Stimulated activated effector memory CD8-positive, alpha-beta T cell treated with anti-CD3 and anti-CD28 coated beads, Interleukin-12 subunit alpha, Interleukin-12 subunit beta, amount 100 ng/mL, for 72 hours (primary cell): ENCODE measurements at places on chromosomes 1 and 21.

DNA sequence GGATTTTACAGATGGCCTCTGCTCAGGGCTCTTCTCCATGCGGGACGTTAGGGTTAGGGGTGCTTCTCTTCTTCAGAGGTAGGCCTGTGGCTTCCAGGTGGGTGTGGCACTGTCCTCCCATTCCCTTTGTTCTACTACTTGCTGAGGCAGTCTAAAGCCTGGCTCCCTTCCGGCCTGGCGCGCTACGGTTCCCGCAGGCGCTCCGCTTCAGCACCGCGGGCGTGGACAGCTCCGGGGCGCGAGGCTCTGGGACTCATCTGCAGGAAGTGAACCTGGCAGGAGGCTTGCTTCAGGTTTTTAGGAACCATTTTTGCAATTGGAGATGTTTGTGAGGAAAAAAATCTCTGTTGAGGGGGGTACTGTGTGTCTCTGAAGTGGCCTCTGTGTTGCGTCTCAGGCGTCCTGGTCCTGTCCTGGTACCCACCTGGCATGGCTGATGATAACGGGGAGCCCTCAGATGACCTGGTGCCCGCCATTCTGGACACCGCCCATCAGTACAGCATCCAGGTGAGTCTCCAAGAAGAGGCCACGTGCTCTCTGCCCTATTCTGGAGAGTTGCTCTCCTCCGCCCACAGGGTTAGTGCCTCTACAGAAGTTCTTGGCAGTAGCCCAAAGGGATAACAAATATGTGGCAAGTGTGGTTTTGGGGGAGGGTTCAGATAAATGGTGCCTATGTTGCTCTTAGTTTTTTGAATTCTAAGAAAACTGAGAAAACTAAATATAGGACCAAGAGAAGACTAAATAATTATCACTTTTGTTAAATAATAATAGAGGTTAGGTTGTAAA, 1.9 kb downstream of the MANEAL start:
- DNase-seq: peak; percentile 35

GRCh38 chr1:8676813-8677212, 140.6 kb downstream of the RERE start:
- no peak for DNase-seq

- DNase-seq: no peak
Measured at GRCh38 chr1:55337801-55338447, 122.8 kb upstream of the USP24 start.

- no peak for DNase-seq
Measured at GRCh38 chr1:183653876-183654451, 848 bp upstream of the APOBEC4 start.

- DNase-seq: no peak
Measured at GRCh38 chr1:26848941-26849774, 13.8 kb upstream of the SFN start.

- DNase-seq: no peak
Measured at GRCh38 chr1:161499099-161500039, 5.9 kb upstream of the FCGR2A start.

DNA sequence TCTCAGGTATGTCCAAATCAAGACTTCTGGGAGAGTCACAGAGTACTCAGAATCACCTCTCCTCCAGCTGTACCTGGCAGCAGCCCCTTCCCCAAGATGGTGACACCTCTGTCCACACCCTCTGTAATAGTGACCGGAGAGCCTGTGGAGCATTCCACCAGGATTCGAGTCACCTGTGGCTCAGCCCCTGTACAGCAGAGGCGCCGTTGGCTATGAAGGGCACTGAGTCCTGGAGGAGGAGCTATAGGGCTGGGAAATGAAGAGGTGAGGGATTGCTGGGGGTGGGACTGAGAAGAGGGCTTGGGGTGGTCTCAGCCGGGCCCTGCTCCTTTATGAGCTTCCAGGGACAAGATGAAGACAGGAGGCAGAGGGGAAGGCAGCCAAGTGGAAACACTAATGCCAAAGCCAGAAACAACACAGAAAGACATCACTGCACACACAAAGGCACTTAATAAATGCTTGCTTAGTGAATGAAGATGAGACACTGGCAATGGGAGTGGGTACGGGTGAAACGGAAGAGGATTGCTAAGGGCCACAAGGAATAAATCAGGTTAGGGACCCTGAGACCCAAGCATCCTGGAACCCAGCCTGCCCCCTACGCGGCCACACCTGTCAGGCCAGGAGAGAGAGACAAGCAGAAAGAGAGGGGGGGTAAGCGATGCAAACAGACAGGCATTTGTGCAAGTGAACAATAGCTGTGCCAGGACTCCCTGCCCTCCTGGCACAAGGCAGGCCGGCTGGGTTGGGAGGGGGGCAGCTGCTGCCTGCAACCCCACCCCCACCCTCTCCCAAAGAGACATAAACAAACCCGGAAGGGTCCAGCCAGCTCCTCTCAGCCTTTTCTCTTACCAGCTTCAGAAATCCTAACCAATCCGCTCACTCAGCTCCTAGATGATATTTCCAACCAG, 3.9 kb downstream of the ARHGEF2 start:
- DNase-seq: no peak

GRCh38 chr1:172821609-172822274, 162.8 kb downstream of the FASLG start:
- DNase-seq: peak; percentile 30

DNA sequence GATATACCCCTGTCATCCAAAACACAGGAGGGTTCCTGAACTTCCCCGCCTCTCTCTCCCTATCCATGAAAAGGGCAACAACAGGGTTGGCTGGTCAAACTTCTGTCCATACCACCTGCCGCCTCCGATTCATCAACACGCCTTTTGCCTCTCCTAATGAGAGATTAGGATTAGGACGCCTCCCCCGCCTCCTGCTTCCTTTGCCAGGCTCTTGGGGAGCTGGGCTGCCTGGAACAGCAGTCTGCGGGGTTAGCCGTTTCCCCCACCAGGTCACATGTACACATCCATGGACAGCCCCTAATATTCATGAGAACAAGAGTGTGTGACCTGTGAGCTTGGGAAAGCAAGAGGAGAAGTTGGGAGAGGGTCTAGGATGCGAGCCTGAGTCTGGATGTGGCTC, 2.3 kb upstream of the OPTC start:
- no peak for DNase-seq

GRCh38 chr1:209256766-209257350, 326.7 kb upstream of the CAMK1G start:
- DNase-seq: no peak

- no peak for DNase-seq
Measured at GRCh38 chr21:14991957-14992356, 72.8 kb downstream of the NRIP1 start.

- DNase-seq: no peak
Measured at GRCh38 chr1:165355977-165356811, at the start of gene LMX1A. Gene LMX1A (minus strand): TSS chr1:165356715. CDS start chr1:165355559, 1,156 bp downstream.

- DNase-seq: no peak
Measured at GRCh38 chr1:36321119-36321951, 2.1 kb downstream of the EVA1B start.

DNA sequence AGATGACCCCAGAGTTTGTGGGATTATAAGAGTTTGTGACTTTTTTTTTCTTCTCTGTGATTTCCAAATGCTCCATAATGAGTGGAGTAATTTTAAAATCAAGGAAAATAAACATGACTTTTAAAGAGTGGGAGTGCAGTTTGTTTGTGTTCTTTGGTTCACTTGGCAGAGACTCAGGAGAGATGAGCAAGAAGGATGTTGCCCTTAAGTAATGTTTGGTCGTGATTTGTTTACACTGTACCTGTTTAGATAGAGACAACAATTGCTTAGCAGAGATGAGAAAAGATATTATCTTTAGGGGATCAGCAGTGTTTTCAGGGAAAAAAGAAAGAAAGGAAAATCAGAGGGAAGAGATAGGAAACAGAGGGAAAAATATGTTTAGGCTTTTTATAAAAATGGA, 170.8 kb downstream of the ADSS2 start:
- no peak for DNase-seq

DNA sequence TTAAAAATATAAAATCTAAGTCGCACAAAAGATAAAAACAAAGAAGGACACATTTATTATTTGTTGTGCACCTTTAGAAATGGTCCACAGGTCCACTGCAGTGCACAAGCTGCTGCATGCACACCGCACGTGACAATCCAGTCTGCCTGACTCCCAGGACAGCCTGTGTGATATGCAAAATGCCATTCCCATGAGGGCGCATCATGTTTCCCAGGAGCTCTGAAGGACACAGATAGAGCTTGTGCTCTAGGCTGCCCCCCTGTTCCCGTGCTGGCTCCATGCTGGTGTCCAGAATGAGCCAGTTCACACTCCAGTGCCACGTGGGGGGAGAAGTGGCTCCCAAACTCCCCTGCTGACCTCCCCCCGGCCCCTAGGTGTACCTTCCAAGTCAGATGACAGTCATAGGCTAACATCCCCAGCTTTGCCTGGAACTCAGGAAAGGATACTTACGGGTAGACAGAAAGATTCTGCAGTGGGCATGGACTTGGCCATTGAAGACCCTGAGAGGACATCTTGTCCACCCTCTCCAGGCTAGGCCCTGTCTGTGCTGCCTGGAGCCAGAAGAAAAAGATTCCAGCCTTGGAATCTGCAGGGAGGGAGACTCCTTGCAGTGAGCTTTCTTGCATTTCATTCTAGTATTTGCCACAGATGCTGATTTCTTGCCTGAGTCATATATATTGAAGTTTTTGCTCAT, 26.3 kb downstream of the RAB7B start:
- no peak for DNase-seq

GRCh38 chr1:156467906-156468305, 32.7 kb downstream of the MEF2D start:
- DNase-seq: no peak

DNA sequence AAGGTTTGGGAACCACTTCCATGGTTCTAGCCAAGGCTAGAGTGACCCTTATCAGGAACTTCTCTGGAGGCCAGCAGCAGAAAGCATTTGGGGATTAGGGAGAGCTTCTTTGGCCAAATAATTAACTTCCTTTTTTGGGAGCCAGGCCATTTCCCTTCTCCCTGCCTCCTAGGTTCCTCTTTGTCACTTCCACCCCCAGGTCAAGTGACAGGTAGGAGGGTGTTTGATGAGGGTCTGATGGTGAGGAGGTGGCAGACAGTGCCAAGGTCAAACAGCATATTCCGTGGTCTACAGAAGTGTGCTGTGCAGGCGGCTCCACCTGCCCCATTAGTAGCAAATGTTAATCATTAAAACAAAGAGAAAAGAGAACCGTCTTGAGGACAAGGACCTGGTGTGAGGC, 1.9 kb upstream of the KCNA10 start:
- DNase-seq: no peak

GRCh38 chr1:107132195-107132594, 8.6 kb upstream of the NTNG1 start:
- DNase-seq: no peak

DNA sequence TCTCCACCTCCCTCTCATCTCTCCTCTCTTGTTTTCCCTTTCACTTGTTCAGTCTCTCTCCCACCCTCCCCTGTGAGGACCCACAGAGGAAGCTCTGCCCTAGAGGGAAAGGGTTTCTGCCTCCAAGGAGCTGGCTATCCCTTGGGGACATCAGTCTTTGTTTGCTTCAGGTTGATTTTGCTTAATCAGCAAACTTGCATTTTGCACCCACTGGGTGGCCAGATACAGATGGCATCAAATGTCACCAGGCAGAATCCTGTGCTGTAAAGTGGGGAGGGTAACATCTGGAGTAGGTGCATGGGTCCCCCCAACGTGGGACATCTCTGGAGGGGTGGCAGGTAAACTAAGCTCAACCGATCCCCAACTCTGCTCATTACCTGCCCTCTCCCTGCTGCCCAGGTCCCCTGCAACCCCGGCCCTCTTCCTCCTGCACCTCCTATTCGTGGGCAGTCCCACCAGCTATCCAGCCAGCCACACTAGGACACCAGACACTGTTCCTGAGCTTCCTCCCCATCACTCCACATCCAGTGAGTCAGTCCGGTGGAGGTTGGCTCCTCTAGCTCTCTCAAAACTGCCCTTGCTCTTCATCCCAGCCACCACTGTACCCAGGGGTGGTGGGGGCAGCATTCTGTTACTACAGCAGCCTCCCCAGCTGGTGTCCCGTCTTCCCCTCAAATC, 123.3 kb downstream of the KCNN3 start:
- no peak for DNase-seq

- peak; percentile 92 for DNase-seq
Measured at GRCh38 chr21:33360881-33361602, 36.3 kb downstream of the IFNAR1 start.

DNA sequence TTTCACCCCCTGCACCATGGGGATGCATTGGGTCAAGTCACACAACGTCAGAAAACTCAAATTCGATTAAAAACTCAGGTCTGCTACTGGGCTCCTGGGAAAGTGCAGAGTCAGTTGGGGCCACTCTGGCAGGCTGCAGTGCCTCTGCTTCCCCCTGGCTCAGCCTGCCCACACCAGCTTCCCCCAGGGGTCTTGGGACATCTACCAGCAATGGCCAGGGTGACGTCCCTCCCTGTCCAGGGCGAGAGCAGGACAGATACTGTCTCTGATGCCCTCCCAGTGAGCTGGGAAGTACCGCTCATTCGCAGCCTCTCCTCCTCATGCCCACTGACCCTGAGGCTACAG, 106.2 kb upstream of the COL6A1 start:
- DNase-seq: no peak

- DNase-seq: no peak
Measured at GRCh38 chr1:182335771-182336566, 55.6 kb downstream of the GLUL start.

DNA sequence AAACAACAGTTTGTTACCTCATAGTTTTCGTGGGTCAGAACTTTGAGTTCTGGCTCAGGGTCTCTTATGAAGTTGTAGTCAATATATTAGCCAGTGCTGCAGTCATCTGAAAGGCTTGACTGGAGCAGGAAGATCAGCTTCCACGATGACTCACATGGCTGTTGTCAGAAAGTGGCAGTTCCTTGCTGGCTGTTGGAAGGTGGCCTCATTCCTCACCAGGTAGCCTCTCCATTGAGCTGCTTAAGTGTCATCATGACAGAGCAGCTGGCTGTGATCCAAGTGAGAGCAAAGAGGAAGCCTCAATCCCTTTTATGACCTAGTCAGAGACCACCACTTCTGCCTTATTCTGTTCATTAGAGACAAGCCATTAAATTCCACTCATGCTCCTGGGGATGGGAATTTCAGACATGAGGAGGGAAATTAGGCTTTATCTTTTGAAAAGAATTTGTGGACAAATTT, 5.6 kb downstream of the OSBPL9 start:
- DNase-seq: no peak

- DNase-seq: no peak
Measured at GRCh38 chr1:11215381-11216005, 26.3 kb downstream of the ANGPTL7 start.

GRCh38 chr1:67814121-67814772, 19.0 kb downstream of the GNG12 start:
- DNase-seq: no peak

- DNase-seq: no peak
Measured at GRCh38 chr1:1536019-1536937, 4.1 kb downstream of the TMEM240 start.

DNA sequence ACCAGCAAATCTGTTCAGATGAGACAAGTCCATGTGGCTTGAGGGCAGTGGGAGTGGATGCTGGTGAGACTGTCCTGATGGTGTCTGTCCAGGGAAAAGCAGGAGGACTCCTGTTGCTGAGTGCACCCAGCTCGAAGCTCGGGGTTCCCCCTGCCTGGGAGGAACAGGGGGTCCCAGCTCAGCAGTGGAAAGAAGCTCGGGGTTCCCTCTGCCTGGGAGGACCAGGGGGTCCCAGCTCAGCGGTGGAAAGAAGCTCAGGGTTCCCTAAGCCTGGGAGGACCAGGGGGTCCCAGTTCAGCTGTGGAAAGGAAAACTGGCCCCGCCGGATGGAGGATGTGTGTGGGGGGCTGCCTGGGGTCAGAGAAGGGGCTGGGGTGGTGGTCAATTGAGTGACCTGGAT, 39.1 kb downstream of the CRYAA start:
- no peak for DNase-seq
